Right ventricle myocardium inferior (tissue), 1 donor: ENCODE measurements at places on chromosomes 7 and 10. TPM values are rescaled to one million over a fixed set of nuclear protein-coding genes. Genes with fewer than 3 reads are reported as not detected.
A peak's percentile ranks its signal among the peaks of the same experiment; 100 is the strongest.

RHOBTB1 gene
- total RNA-seq: 12.1 TPM

CYP3A7 gene
- total RNA-seq: not detected

BET1 gene
- 14.2 TPM for total RNA-seq

IRF5 gene
- 3.3 TPM for total RNA-seq

CLDN12 gene
- 34.1 TPM for total RNA-seq

TRPV5 gene
- total RNA-seq: not detected

CC2D2B gene
- total RNA-seq: 0.22 TPM

CCDC7 gene
- total RNA-seq: 22.2 TPM

STEAP1B gene
- not detected for total RNA-seq

PDE6C gene
- total RNA-seq: not detected

MORN4 gene
- total RNA-seq: 8.0 TPM

UBTD1 gene
- total RNA-seq: 26.6 TPM

TCTN3 gene
- total RNA-seq: 9.7 TPM

ZNF25 gene
- 16.7 TPM for total RNA-seq

TRPV6 gene
- total RNA-seq: not detected

FAM200A gene
- total RNA-seq: 6.8 TPM

UCN3 gene
- total RNA-seq: not detected

DNA sequence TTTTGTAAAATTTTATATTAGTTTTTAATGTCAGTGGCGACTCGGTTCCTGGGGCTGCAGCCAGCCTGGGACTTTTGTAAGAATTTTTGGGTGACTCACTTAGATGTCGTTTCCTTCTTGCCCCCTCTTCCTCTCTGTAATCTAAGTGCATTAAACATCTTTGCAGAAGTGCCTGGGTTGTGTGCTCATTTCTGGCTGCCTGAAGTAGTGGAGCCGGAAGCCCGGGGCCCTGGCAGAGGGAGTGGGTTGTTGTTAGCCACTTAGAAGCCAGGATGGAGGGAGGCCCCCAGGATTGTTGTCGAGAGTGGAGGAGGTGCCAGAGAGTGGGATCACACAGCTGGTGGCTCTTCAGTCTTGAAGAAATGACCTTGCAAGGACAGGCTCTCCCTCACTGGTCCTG lies 11.0 kb upstream of the TRIM8 start:
- peak; percentile 76 for DNase-seq

GRCh38 chr7:71271203-71271602 lies 139.3 kb downstream of the GALNT17 start:
- DNase-seq: no peak

- DNase-seq: no peak
These were observed 57.4 kb downstream of the MKLN1 start for GRCh38 chr7:131385039-131385605.

GRCh38 chr10:35050568-35050967 lies 39.6 kb downstream of the CUL2 start:
- DNase-seq: no peak

DNA sequence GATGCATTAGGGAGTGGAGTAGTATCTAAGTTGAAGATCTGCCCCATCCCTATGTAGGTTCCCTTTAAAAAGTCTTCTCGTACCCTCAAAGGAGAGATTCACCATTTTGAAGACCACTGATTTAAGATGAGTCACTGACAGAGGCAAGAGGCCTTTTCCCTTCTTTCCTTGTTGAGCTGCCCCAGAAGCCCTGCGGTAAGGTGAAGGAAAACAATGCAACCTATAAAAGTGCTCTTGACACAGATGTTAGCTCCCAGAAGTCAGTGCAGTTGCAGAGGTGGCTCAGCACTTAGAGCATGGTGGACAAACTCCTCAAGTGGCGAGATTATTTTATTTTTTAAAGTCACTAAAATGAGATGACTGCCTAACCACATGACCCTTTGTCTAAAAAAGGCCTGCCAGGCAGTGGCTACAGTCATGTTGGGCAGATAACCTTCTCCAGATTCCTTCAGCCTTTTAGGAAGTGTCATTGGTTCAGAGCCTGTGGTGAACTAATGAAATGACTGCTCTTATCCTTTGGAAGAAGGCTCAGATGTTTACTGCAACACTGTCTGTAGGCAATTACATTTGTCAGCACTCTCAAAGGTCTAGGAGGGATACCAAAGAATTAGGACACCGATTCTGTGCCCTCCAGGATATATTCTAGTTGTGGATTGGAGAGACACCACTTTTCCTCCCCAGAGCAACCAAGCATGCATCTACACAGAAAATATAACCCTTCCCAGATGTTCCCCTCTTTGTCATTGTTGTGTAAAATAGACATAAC lies 88.7 kb downstream of the ARID5B start:
- no peak for DNase-seq

DNA sequence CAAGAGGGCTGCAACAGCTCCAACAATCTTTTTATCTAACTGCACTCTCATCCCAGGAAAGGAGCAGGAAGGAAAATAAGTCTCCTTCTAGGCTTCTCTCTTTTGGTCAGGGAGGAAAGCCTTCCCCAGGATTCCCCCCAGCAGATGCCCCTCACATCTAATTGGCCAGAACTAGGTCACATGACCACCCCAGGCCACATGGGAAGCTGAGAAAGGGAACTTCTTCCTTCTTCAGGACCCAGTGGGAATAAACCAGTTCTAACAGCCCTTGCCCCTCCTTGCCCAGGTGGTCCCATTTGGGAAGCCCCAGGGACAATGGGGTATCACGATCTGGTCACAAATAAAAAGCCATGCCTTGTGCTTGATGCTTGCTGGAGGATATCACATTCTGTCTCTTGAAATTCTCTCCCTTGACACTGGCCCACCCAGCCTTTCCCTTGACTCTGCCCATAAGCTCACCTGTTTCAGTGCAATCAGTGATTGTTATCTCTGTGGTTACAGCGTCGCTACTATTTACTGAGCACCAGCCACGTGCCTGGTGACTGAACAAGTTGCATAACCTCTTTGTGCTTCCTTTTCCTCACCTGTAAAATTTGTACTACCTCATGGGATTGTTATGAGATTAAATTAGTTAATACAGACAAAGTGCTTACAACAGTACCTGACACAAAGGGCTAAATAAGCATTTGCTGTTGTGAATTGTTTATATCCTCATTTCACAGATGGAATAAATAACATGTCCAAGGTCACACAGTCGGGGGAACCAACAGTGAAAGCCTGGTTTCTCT lies 9.0 kb upstream of the TACR2 start:
- DNase-seq: no peak

DNA sequence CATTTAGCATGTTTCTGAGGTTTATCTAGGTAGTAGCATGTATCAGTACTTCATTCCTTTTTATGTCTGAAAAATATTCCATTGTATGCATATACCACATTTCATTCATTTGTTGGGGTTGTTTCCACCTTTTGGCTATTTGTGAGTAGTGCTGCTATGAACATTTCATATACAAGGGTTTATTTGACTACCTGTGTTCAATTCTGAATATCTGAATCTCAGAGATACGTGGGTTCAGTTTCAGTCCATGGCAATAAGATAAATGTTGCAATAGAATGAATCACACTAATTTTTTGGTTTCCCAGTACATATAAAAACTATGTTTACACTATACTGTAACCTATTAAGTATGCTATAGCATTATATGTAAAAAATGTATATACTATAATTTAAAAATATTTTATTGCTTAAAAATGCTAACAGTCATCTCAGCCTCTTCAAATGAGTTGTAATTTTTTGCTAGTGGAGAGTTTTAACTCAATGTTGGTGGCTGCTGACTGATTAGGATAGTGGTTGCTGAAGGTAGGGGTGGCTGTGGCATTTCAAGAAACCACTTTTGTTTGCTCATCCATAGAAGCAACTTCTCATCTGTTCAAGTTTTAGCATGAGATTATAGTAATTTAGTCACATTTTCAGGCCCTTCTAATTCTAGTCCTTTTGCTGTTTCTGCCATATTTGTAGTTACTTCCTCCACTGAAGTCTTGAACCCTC lies 13.9 kb downstream of the PLEKHA1 start:
- no peak for DNase-seq

DNA sequence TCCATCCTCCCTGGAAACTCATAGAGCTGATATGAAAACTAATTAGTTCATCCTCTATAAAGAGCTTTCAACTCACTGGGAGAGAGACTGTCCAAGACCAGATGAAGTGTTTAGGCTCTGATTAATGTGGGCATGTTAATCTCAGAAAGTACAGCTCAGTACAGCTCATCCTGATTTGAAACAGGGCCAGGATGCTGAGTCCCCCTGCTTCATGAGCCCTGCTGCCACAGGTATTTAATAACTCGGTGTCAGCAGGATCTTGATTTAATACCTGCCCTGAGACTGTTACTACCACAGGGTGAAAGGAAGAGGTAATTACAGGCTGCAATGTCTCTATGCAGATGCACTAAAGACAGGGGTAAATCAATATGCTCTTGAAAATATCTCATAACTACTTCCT lies 10.8 kb downstream of the LMOD2 start:
- no peak for DNase-seq

- DNase-seq: no peak
These were observed 15.2 kb upstream of the MKX start for GRCh38 chr10:27760867-27761266.

- DNase-seq: no peak
These were observed 103.2 kb upstream of the WAC start for GRCh38 chr10:28429573-28430216.

- DNase-seq: no peak
These were observed 101.4 kb upstream of the ZNF32 start for GRCh38 chr10:43749940-43750552.

- DNase-seq: no peak
These were observed 84.3 kb downstream of the CD36 start for GRCh38 chr7:80722616-80723195.

GRCh38 chr10:15780353-15781135 lies 60.8 kb upstream of the ITGA8 start:
- no peak for DNase-seq

DNA sequence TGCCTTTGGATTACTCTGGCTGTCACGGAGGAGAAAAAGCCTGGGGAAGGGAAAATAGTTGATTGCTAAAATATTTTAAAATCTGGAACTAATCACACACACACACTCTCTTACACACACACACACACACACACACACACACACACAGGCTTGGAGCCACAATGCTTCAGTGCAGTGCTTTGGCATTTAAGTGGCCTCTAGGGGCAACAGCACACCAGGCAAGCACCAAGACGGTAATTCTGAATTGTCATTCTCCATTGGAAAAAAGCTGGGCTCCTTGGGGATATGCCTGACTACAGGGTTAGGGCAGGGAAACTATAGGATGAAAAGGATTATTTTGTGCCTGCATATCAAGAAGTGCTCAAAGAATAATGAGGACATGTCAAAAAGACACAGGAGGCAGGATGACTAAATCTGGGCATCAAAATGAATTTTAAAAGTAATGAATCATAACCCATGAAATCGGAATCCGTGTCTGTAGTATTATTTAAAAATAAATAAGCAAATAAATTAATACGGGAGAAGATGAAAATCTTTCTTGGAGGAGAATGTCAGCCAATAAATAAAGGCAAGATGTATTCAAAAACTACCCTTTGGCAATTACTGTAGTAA lies 30.4 kb upstream of the DDC start:
- DNase-seq: no peak

- no peak for DNase-seq
These were observed 21.9 kb downstream of the TNKS2 start for GRCh38 chr10:91820144-91820543.

- peak; percentile 71 for DNase-seq
These were observed 857 bp downstream of the MEOX2 start for GRCh38 chr7:15685358-15686294.

DNA sequence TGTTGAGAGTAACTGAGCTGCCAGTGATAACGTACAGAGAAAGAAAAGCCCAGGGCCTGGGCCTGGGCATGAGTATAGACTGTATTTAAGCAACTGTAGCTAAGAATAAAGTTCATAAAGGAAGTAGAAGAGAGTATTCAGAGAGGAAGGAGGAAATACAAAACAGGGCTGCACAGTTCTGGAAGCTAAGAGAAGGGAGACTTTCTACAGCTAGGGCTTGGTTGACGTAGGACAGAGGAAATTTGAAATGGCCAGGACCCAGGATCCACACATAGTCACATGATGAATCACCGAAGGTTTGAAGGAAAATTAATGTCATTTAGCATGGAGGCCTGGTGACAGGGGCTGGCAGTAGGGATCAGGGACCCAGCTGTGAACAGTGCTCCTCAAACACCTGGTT lies 66.7 kb downstream of the ARL4A start:
- DNase-seq: no peak

- DNase-seq: no peak
These were observed 161.8 kb upstream of the CACNA2D1 start for GRCh38 chr7:82605247-82605864.

GRCh38 chr10:102507521-102507920 lies 3.7 kb downstream of the SUFU start:
- no peak for DNase-seq

DNA sequence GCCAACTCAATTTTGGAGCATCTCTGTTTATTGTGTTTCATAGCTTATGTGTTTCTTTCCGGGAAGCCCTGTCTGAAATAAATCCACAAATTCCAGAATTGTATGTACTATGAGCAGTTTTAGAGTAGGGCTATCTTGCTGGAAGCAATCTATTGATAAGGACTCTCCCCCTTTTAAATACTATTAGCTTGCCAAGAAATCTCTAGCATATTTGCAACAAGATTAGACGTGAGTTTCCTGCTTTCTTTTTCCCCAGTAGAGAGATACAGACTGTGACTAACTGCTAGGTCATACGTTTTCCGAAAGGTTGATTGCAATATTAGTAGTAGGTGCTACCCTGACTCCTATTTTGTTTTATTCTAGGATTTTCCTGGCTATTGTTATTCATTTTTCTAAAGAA lies 277.0 kb downstream of the MALRD1 start:
- no peak for DNase-seq

GRCh38 chr10:97376413-97376812 lies 24.7 kb downstream of the RRP12 start:
- DNase-seq: no peak

- DNase-seq: no peak
These were observed 173.9 kb upstream of the NPY start for GRCh38 chr7:24110056-24110455.

DNA sequence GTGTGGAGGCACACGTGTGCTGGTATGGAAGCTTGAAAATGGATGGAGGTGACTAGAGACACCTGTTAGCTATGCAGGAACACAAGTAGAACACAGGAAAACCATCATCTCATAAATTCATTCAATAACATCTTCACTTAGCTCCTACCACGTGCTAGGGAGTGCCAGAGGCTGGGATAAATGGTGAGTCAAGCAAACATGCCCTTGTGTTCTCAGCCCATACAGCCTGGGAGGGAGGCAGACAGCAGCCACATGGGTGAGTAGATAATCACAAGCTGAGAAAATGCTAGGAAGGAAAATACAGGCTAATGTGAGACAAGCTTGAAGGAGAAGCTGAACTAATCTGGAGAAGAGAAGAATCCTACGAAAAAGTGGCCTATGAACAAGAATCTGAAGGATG lies 468.0 kb upstream of the ZMIZ1 start:
- no peak for DNase-seq

DNA sequence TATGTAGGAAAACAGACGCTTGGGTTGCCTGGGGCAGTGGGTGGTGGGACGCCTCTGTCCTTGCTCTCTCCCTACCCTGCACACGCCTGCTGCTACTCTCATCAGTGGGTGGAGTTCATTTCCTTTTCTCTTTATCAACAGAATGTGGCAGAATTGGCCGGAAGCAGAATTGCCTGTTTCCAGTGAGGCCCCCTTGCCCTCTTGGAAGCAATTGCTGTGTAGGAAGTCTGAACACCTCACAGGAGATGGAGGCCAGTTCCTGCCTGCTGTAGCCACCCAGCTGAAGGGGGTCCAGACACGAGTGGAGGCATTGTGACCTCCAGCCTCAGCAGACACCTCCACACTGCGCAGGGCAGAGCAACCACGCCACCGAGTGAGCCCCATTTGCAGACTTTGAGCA lies 331.6 kb upstream of the ZNF32 start:
- no peak for DNase-seq
